ENCODE measurements at places on chromosomes 5 and 9.
A peak's percentile ranks its signal among the peaks of the same experiment; 100 is the strongest.

- peak; percentile 74 for DNase-seq
These were observed 398 bp downstream of the RAPGEF6 start for GRCh38 chr5:131634666-131634995.

- DNase-seq: peak; percentile 10
These were observed 599 bp downstream of the RAD1 start for GRCh38 chr5:34914671-34915138.

DNA sequence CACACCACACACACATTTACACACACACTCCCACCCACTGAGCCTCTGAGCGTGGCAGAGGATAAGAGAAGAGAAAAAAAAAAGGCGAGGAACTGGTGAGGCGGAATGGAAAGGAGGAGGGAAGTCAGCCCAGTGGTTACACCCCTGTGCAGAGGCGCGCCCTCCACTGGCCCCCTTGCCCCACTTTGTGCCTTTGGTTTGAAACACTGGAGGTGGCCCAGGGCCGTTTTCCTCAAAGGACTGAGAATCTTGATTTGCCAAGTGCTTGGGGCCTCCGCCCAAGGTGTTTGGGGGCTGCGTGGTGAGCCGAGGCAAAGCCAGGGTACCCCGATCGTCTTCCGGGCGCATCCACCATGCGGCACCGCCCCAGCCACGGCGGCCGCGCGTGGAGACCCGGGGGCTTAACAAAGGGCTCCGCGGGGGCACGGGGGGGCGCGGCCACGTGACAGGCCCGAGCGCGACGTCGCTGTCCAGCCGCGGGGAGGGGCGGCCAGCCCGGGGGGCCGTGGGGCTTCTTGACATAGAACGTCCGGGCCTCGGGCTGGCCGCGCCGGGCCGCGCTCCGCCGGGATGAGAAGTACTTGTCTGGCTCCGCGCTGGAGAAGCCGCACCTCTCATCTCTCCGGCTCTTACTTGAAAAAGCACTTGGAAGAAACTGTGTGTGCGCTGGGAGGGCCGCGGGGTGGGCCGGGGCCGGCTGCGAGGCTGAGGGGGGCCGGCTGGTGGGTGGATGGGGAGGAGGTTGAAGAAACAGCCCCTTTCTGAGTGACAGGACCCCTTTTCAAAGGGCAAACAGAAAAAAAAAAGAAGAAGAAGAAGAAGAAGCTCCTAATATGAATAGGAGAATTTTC lies 21.0 kb downstream of the NR2F1 start:
- DNase-seq: no peak

- DNase-seq: no peak
These were observed 11.6 kb downstream of the KIF3A start for GRCh38 chr5:132725745-132726144.

GRCh38 chr9:70262366-70262765 lies 3.6 kb downstream of the SMC5 start:
- DNase-seq: no peak

DNA sequence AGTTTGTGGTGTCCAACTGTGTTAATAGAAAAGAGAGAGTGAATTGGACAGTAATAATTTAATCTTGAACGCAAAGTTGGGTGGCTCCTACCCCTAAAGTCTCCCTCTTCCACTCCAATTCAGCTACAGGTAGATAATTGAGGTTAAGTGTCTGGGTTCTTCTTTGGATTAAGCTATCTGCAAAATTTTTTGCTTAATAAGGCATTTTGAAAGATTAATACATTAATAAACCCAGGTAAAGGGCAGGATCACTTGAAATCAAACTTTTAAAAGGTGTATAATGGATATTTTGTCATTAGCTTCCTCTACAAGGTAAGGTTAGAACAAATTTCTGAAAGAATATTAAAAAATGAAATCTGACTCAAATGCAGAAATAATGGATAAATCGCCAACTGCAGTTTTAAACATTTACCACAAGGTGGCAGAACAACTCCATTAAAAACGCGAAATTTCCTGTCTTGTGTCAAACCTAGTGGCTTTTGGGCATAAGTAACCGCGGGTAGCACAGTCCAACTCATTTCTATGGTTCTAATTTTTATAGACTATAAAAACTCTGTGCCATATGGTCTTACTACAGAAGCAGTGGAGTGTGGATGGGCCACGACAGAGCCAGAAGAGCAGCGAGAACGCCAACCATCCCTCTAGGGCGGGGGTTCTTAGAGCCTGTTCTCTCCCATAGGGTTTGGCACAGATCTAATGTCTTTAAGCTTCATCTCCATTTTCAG lies 276.5 kb downstream of the ARHGEF28 start:
- peak; percentile 27 for DNase-seq

DNA sequence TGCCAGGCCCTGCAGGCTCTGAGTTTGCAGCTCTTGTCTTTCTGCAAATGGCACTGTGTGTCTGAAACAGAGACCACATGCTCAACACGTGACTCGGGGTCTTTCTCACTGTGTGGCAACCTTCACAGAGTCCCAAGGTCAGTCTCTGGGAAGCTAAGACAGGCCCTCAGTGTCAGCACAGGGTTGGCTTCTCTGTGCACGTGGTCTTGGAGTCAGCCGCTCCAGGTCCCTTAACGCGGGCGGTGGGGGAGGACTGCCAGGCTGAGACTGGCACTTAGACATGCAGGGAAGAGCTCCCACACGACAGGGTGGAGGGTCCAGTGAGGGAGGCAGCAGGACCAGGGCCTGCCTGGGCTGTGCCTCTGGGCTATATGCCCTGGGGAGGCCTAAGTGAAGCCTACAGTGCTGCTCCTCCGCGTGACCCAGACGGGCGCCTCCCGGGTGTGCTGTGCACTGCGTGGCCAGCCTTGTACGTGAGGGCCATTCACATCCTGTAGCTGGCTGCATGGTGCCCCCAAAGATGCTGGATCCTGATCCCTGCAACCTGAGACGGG lies 76.8 kb downstream of the ADAMTS2 start:
- no peak for DNase-seq

- no peak for DNase-seq
These were observed 66.2 kb upstream of the CNTLN start for GRCh38 chr9:17068671-17069070.

DNA sequence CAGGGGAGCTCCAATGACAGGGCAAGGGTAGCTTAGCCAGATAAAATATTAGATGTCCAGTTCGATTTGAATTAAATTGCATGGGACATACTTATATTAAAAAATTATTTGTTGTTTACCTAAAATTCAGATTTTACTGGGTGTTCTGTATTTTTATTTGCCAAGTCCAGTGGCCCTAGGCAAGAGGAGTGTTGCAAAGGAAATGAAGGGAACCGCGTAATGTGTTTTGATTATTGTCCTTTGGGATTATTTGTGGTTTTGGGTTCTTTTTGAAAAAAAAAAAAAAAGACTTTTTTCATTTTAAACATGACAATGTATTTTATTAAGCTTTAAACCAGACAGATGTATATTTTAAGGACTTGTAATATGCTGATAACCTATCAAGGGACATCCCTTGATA lies 179.3 kb downstream of the C9orf152 start:
- no peak for DNase-seq

DNA sequence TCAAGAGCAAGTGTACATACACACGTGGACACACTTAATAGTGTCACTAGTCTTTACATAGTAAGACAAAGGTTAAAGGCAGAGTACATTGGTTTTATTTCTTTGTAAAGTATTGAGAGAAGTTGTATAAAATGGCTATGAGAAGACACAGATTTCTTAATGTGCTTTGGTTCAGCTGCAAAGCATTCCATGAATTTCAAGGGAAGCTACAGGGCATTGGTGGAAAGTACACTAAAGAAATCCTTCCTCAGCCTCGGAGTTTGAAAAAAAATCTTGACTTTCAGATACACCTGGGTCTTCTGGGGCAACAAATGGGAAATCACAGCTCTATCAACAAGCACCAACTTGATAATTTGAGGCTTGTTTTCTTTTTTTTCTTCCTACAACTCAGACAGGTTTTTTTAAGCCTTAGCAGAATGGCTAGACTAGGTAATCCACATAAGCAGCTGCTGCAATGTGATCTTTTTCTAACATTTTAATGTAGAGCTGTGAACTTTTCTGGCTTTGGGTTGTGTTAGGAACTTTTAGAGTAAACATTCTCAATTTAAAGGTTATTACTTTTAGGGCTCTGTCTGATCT lies 140.4 kb upstream of the FST start:
- DNase-seq: no peak

- DNase-seq: no peak
These were observed 3.6 kb downstream of the IQGAP2 start for GRCh38 chr5:76406673-76407072.

DNA sequence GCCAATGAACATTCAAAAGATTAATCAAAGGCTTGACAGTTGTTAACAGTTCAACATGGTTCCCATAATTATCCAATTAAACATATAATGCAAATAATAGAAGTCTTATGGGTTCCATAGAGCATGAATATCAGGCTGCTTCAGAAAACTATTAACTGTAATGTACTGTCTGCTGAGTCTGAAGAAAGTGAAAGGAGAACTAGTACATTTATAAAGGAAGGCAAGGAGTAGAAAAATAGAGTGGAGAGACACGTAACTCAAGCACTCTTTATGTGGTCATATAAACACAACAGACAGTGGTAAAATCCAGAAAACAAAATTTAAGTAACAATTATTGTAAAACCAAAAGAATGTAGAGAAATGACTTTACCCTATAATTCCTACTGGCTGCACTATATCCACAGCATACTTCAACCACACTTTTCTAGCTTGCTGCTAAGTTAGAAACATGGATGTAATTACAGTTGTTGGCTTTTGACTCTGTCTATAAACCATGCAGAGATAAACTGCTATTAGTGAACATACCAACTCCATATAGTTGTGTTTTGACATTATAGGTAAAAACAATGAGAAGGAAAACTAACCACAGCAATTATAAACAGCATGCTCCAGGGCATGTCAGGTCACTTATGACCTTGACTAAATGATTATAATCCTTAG lies 32.7 kb downstream of the NFIB start:
- no peak for DNase-seq

DNA sequence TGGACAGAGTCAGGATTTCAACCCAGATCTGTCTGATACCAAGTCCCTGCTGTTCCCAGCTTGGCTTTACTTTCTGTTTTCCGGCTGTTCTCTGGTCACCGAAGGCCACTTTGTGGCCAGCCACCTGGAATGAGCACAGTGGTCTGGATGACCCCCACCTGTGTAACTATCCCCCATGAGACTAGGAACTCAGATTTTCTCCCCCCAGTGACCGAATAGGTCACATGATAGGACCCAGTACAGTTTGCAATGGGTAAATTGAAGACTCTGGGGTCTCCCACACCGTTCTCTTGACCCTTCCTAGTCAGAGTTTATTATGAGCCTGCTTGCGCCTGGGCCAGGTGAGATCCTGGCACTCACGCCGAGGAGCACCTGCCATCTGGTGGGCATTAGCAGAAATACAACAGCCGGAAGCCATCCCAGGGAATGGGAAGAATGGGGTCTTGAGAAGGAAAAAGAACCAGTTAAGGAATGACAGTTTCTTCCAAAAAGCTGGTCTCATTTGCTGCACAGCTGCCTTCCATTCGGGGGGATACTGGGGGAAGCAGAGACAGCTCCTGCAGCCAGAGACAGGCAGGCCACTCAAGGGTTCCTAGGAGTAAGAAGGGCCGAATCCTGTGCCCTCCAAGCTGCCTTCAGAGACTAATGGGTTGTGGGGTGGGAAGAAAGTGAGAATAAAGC lies 7.1 kb downstream of the PHYHD1 start:
- DNase-seq: peak; percentile 43

- DNase-seq: no peak
These were observed 262.3 kb upstream of the MSX2 start for GRCh38 chr5:174462129-174462528.

DNA sequence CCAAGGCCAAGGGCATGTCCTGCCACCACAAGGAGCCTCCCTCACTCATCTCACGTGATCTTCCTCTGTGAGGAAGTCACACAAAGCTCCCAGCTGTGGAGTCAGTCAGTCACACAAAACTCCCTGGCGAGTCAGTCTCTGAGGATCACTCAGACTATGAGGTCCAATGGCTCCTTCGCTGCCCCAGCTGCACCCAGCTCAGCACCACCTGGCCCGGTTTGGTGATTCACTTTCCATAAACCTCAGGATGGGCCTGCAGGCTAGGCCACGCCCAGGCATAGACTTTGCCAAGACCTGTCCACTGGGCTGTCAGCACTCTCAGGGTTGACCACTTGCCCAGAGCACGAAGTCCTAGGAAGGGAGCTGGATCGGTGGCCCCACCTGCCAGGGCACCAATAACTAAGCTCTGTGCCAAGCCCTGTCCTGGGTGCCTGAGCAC lies 233.8 kb downstream of the HSPA4 start:
- no peak for DNase-seq

GRCh38 chr5:112349371-112349770 lies 69.7 kb downstream of the EPB41L4A start:
- no peak for DNase-seq

DNA sequence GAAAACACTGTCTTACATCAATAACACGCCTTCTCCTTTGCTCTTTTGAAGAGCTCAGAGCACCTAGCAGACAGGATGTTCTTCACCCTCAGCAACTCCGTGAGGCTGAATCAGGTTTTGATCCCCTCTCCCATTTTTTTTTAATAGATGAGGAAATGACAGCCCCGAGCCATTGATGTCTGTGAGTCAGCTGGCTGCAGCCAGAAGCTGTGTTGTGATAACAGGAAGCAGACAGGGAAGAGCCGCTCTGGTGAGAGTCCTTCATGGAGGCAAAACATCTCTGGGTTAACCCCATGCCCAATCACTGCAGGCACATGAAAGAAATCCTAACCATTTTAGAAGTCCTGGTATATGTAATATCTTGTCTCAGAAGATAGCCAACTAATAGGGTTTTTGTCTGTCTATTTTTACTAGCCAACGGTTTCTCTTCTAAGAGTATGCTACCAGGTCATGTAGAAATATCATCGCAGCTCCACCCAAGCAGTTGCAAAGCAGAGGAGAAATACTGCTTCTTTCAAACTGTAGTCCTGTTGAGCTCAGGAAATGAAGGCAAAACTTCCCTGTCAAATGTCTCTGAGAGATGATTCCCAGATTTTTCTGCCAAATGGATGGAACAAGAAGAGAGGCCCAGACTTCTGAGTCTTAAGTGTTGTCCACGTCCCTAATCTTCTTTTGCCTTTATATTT lies 568.9 kb downstream of the CCDC171 start:
- no peak for DNase-seq

GRCh38 chr5:1498623-1499416 lies 24.9 kb downstream of the LPCAT1 start:
- no peak for DNase-seq

- DNase-seq: no peak
These were observed 78.5 kb downstream of the ZCCHC7 start for GRCh38 chr9:37198831-37199230.

DNA sequence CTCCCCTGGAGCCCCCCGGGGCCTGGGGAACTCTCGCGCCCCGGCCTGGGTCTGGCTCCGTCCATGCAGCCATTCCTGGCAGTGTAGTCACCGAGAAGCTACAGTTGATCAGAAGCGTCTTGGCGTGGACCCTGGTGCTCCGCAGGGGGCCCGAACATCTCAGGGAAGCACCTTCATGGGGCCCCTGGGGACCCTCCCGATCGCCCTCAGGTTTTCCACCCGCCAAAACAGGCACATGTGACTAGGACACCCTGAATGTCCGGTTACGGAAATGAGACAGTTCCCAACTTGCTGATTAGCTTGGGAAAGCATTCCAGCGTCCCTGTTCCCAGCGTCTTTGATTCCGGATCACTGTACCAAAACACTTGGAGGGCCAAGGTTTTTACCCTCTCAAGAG lies 472 bp downstream of the FBXO4 start:
- DNase-seq: peak; percentile 15

GRCh38 chr5:90434116-90434714 lies 24.7 kb upstream of the CETN3 start:
- no peak for DNase-seq

- no peak for DNase-seq
These were observed 55.5 kb upstream of the ARAP3 start for GRCh38 chr5:141737535-141737934.

Data from central memory CD4-positive, alpha-beta T cell (primary cell).